Activated CD4-positive, alpha-beta T cell treated with anti-CD3 and anti-CD28 coated beads for 24 hours (primary cell): ENCODE measurements at places on chromosomes 3 and 15.

GRCh38 chr3:24101676-24102168, 156.6 kb downstream of the NR1D2 start:
- no peak for DNase-seq

GRCh38 chr3:195208183-195208582, 62.8 kb downstream of the XXYLT1 start:
- peak; percentile 6 for DNase-seq

DNA sequence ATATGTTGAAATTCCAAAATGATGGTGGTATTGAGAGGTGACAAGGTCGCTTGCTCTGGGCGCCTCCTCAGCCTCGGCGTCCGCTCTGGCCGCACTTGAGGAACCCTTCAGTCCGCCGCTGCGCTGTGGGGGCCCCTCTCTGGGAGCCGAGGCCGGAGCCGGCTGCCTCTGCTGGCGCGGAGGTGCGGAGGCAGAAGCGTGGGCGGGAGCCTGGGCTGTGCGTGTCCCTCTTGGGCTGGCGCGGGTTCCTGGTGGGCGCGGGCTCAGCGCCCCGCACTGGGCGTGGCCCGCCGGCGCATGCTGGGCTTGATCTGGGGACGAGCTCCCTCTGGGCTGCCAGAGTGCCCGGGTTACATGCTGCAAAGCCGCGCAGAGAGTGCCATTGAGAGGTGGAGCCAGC, 39.8 kb upstream of the TMC3 start:
- DNase-seq = no peak

DNA sequence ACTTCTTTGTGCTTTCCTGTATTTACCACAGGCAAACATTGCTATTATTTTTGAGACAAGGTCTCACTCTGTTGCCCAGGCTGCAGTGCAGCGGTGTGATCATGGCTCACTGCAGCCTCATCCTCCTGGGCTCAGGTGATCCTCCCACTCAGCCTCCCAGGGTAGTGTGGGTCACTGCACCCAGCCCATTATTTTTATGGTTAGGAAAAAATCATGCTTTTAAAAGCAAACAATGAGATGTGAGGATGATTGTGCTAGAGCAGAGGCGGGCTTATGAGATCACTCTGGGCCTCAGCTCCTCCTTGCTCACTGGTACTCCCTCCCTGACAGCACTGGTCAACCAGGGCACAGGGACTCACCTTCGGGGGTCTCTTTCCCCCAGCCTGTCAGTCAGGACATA, 2.2 kb downstream of the MAN2C1 start:
- no peak for DNase-seq

- no peak for DNase-seq
These were observed 78.4 kb upstream of the NR2F2 start for GRCh38 chr15:96252148-96252547.

DNA sequence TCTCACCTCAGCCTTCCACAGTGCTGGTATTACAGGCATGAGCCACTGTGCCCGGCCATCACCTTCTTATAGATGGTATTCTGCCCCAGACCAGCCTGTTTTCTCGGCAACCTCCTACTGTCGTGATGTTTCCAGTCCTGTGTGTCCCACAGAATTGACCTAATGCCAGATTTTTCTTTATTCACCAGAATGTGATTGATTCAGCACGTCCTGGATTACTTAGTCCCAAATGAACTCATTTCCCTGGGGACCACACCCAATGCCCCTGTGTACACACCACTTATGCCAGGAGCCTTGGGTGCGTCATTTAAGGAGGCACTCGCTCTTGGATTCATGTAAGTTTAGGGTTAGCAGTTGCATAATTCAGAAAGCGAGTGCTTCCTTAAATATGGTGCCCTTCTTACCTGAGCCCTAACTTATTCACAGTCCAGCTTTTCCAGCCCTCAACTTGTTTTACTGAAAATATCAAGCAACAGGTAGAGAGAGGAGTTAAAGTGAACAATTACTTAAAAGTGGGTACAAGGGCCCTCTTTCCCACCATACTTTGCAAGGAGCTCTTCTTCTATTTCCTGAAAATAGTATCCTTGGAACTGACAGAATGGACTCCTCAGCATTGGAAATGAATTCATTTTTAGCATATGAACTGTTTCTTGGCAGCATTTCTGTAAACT, 64.6 kb upstream of the UBE2E1 start:
- DNase-seq = no peak
